ENCODE measurements at places on chromosomes 11 and 22. TPM values are rescaled to one million over a fixed set of nuclear protein-coding genes. Genes with fewer than 3 reads are reported as not detected.

OR6T1 gene
- total RNA-seq = not detected

DNA sequence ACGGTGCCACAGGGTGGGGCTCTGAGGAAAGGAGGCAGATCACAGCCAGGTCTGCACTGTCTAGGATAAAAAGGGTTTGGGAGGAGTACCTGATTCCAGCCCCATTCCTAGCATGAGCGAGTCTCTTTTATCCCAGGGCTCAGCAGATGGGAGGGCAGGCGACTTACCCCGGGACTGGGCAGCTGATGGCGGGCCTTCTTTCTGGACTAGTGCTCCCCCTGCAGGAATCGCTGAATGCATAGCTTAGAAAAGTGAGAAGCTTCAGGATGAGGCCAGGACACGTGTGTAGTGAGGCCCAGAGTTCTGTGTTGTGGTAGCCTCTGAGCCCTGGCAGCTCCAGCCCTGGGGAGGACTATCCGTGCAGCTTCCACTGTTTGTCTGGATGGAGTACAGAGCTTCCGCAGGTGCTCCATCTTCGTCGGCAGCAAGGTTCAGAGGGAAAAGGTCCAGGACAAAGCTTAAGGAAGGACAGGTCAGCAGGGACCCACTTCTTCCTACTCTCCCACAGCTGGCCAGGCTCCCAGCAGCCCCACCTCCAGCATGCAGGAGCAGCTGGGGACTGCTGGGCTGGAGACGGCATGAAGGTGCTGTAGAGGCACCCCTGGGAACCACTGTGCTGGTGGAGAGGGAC lies 30.4 kb downstream of the COMMD9 start:
- DNase-seq = peak; percentile 84

DNA sequence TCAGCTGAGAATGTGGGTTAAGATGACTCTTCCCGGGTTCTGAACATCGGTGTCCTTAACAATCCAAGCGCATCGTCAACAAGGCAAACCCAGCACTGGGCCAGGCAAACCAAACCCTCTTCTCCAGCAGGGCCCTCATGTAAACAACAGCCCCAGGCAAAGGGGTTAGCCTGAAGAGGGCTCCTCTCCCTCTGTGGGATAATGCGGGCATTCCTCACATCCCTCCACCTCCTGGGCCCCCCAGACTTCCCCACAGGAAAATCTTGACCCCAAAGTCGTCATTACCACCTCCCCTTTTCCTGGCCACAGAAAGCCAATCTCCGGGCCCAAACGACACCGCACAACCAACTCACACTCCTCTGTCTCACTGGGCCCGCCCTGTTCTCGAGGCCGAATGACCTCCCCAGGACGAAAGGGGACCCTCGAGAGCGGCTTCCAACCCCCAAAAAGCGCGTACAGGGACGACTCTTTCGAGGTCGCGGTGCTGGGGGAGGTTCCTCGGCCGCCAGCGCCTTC lies 566 bp downstream of the DDB1 start:
- DNase-seq = peak; percentile 47

ACRV1 gene
- total RNA-seq = 0.47 TPM

PKP3 gene
- total RNA-seq = 8.5 TPM

B4GALNT4 gene
- 16.4 TPM for total RNA-seq

GRCh38 chr11:47415949-47416472 lies 7.6 kb downstream of the SLC39A13 start:
- DNase-seq = peak; percentile 29

ABTB2 gene
- 0.84 TPM for total RNA-seq

DNA sequence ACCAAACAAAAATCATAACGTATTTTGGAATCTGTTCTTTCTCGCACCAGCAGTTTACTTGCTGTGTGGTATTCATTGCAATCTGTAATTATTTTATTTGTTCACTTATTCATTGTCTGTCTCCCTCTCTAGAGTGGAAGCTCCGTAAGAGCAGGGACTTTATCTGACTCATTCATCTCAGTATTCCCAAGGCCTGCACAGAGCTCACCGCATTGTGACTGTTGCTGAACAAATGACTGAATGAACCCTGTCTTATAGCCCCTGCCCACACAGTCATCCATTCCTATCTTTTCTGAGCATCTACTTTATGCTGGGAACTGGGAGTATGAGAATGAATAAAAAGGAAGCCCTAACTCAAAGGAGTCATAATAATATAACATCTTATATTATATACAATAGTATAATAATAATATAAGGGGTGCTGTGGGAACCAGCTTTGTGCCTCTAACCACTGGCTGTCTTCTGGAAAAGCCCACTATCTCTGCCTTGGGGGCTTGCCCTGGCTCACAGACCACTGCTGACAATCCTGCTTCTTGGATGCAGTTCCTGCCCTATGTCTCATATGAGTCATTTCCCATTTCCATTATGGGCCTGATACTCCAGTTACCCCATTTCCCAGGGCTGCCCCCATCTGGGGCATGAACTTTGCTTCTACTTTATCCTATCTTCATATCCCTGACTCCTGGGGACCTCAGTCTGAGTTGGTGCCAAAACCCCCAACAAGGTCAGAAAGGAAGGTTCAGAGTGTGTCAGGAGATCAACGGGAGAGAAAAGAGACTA lies 11.0 kb downstream of the XRRA1 start:
- DNase-seq = no peak

Data from neural progenitor cell (in vitro differentiated cells).